ENCODE measurements at places on chromosomes 13 and 19.

DNA sequence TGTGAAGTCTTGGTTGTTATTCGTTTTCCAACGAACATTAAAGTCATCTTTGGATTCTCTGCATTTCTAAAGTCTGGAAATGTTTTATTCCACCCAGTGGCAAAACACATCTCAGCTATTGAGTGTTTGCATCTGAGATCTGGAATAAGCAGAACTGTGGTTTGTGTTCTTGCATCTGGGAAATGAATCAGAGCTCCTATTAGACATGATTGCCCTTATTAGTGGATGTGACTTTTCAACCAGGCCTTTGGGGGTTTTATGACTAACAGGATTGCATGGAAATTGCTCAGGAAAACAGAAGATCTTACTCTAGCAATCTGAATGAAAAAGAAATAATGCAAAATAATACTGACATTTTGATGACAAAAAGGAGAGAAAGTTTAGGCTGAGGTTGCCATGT, 488.8 kb downstream of the IRS2 start:
- DNase-seq = no peak

- no peak for DNase-seq
Observed at GRCh38 chr13:44787617-44788016, 201.7 kb downstream of the NUFIP1 start.

DNA sequence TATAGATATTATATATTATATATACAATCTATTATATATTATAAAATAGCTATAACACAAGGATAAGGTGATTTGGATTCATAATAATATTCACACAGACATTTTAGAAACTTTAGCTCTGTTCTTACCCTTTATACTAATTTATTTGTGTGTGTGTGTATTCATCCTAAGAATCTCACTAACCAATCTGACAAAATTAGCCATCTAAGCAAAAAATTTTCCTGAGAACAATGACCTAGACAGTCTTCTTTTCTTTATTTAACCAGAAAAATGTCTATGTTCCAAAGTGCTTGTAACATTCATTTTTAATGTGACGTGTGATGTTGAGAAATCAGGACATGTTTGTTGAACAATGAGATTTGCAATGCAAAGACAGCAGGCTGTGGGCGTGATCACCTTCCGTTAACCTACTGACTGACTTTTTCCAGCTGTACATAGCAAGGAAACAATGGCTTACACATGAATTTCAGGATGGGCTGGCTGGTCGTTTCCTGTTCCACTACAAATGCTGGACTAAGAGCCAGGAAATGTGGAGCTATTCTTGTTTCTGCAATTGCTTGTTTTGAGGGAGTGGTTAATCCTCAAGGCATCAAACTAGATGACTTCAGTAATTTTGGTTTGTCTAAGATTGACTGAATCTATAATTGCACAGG, 634.6 kb upstream of the ARGLU1 start:
- no peak for DNase-seq

- no peak for DNase-seq
Observed at GRCh38 chr13:34419025-34419424, 523.0 kb upstream of the NBEA start.

DNA sequence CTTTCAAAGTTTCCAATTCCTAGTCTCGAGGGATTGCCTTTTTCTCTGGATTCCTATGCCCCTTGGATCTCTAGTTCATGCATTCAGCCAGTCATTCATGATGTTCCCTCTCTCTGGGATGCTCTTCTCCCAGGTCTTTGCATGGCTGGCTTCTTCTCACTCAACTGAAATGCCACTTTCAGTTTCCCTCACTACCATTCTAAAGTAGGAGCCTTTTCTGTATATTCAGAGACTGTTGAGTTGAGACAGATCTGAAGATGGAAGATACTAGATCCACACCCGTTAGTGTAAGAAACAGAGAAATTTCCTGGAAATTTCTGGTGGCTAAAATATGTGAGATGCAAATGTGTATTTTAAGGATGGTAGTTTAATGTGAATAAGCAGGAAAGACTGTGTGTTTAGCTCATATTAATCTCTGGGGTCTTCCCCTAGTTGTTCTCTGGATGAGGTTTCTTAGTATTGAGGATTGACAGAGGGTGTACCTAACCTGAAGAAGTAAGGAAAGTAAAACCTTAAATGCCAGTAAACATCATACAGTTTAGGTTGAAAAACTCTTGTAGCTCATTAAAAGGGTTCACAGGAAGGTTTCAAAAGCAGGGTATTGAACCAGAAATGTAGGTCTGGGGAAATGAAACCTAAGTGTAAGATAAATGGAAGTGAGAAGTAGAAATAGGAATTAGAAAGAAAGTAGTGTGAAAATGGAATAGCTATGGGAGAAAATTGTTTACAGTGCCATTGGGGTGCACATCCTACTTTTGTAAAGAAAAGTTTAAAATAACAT, 331.3 kb downstream of the NDFIP2 start:
- DNase-seq = no peak

GRCh38 chr19:18185538-18185937, 7.5 kb upstream of the MPV17L2 start:
- DNase-seq = no peak

DNA sequence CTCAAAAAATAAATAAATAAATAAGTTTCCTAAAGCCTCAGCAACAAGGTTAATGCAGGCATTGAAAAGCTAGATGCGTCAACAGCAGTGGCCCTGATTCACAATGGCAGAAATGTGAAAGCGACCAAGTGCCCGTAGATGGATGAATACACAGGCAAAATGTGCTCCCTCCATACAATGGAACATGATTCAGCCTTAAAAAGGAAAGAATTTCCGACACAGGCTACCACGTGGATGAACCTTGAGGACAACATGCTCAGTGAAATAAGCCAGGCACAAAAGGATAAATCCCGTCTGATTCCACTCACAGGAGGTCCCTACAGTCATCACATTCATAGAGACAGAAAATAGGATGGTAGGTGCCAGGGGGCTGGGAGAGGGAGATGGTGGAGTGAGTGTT, 31.7 kb downstream of the INSR start:
- no peak for DNase-seq

- DNase-seq = no peak
Observed at GRCh38 chr13:30303269-30303668, 4.1 kb downstream of the KATNAL1 start.

- no peak for DNase-seq
Observed at GRCh38 chr19:46978171-46978869, 41.3 kb upstream of the NPAS1 start.

DNA sequence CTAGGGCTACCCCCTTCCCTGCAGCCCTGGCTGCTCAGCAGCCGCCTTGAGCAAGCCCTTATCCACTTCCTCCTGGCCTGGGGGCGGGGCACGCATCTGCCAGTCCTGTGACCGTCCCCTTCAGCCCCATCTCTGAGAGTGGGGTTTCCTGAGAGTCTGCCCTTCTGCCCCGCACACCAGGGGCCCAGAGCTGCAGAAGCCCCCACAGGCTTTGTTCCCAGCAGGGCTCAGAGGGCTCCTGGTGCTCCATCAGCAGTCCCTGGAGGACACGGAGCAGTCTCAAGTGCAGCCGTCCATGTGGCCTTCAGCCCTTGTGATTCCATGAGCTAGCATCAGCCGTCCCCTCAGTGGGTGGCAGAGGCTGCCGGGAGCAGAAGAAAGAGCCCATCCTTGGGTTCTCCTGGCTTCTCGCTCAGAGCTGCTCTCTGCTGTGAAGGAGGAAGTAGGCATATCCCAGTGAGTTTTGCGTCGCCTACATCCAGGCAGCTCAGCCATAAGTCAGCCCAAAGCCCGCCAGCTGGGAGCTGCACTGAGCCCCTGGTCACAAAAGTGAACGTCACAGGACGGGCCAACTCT, 16.3 kb downstream of the MYO9B start:
- no peak for DNase-seq

DNA sequence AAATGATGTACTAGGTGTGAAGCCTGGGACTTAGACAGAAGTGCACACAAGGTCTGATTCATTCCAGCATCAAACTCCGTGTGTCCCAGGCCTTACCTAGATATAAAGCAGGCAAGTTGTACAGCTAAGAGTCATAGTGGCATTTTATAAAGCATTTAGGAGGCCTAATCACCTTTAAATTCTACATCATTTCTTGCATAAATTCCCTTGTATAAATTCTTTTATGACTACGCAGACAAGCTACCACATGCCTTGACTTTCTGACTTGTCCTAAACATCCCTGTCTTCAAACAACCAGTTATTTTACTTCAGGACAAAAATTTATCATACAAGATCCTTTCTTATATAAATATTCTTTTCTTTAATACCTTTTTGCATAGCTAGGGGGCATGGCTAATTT, 22.5 kb downstream of the TMEM255B start:
- no peak for DNase-seq

- DNase-seq = no peak
Observed at GRCh38 chr13:79194272-79194671, 211.8 kb downstream of the RBM26 start.

DNA sequence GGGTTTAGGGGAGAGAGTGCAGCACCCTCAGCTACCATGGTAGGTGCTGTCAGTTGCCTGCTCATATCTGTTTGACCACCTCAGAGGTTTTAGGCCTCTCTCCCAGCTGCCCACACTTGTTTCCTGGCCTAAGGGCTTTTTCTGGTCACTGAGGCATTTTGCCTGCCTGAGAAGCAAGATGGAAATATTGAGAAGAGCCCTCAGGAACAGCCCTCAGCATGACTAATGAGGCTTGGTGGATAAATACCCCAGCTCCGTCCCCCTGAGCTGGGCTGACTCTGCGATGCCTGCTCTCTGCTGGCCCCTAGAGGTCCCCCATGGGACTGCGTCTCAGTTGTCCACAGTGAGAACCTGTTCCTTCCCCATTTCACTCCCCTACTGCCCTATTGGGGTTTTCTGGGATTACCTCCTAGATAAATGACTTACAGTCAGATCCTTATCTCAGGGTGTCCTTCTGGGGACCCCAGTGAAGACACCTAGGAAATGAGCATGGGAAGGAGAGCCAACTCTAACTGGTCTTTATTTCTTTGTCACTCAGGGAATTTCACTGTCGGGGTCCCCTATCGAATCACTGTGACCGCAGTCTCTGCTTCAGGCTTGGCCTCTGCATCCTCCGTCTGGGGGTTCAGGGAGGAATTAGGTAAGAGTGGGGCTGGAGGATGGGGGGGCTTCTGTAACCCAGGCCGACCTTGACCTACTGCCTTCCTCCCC, 13.3 kb downstream of the PALM3 start:
- DNase-seq = peak; percentile 66

- no peak for DNase-seq
Observed at GRCh38 chr13:59319276-59319675, 844.5 kb downstream of the DIAPH3 start.

GRCh38 chr13:41157048-41157717, 24.6 kb upstream of the KBTBD6 start:
- no peak for DNase-seq

DNA sequence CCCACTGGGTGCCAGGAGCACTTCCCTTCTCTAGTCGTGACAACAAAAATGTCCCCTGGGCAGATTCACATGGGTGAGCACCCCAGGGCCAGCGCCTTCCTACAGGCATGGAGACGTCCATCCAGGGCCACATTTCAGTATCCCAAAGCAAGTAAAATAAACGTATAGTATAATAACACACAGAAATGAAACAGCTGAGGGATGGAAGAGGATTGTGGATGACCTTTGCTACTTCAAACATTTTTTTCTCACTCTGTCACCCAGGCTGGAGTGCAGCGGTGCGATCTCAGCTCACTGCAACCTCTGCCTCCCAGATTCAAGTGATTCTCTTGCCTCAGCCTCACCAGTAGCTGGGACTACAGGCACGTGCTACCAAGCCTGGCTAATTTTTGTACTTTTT, 28.2 kb downstream of the CILP2 start:
- no peak for DNase-seq

GRCh38 chr19:12749938-12750521, 1.6 kb upstream of the BEST2 start:
- no peak for DNase-seq

GRCh38 chr19:9741476-9742171, 26.9 kb downstream of the ZNF846 start:
- no peak for DNase-seq

DNA sequence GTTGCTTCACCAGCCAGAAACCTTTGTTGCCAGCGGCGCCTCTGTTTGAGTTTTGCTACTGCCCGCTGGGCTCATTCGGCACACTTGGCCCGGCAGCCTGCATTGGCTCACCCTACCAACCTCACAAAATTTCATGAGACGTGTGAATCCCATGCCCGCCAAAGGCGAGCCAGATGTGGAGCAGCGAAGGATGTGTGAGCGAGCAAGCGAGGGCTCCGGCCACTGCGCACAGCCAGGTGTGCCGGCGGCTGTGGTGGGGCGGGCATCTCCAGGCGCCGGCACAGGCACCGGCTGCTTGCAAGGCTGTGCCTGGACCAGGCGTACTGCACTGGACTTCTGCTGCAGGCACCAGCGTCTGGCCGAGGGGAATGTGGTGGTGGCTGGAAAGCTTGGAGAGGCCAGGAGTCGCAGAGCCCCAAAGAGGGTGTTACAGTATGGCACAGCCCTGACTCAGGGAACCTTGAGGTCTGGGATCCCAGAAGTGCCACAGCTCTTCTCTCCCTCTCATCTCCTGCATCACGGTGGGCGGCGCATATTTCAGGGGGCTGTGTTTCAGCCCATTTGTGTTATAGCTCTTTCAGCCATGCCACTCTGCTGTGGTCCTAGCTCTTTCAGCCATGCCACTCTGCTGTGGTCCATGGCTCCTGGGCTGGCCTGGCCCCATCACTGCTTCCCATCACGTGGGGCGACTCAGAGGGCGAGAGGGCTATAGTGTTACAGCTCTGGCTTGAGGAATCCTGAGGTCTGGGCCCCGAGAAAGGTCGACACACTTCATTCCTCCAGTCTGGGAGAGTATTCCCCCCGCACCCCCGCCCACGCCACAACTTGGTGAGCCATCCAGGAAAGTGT, 592.0 kb upstream of the SLITRK5 start:
- DNase-seq = no peak

GRCh38 chr13:47959468-47960247, 41.4 kb downstream of the SUCLA2 start:
- no peak for DNase-seq

DNA sequence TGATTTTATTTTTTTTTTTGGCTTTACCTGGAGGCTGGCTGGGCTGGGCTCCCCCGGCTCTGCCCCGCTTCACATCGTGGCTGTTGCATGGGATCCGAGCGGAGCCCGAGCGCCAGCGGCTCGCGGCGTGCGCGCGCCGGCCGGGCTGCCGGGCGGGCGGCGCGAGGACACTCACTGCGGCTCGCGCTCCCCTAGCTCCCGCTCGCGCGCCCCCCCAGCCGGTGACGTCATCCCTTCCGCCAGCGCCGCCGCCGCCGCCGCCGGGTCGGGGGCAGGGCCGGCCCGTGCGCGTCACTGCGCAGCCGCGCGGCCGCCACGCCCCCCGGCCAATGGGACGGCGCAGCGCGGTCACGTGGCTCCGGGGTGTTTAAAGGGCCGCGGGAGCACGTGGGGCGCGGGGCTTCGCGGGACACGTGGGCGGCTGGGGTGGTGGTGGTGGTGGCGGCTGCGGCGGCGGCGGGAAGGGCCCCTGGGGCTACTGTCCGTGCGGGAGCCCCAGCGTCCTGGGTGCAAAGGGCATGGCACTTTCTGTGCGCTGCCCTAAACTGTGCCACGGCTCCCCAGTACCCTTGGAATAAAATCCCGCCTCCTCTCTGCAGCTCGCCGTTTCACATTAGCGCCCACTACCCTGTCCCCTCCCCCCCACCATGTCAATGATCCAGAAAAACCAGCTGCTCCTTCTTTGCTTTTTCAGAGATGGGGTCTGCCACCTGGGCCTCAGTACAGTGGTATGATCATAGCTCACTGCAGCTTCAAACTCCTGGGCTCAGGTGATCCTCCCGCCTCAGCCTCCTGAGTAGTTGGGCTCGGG, at the start of gene PTPRS:
Gene PTPRS (minus strand): TSS at position 176 of the 811 bp plus-strand sequence. CDS start 54,672 bp downstream, outside the sequence.
- DNase-seq = peak; percentile 23
